Right atrium auricular region (tissue), 2 donors: ENCODE measurements at places on chromosomes 16 and 17. TPM values are rescaled to one million over a fixed set of nuclear protein-coding genes. Genes with fewer than 3 reads are reported as not detected.
A peak's percentile ranks its signal among the peaks of the same experiment; 100 is the strongest.

GRCh38 chr16:75060723-75061122, 55.9 kb downstream of the LDHD start:
- peaks cover 22% of the 10 kb centered on the region for H3K4me1 ChIP-seq
- no peak for DNase-seq
- no peaks in the 10 kb centered on the region for H3K27me3 ChIP-seq
- H3K4me3 ChIP-seq: no peak overlapping the region

CCL22 gene
- total RNA-seq: 0.08 TPM

DNA sequence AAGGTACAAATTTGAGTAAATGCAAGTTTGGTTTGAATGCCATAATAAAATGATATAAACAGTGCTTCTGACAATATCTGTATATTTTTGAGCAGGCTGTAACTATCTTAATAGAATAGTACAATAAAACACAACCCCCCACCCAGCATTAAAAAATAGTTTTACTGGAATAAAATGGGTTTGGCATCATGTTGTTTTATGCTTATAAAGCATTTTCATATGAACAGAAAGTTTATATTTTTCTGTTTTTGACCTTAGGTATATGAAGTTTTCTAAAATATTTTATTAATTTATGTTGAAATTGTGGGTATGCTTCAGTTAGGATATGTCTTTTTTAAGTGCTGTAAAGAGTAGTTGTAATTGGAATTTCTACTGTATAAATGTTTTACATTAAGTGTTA, 57.2 kb upstream of the RHBDL3 start:
- DNase-seq: no peak
- no peak overlapping the region for H3K27ac ChIP-seq
- H3K36me3 ChIP-seq: peaks cover 67% of the 10 kb centered on the region
- H3K27me3 ChIP-seq: no peaks in the 10 kb centered on the region
- no peaks in the 10 kb centered on the region for H3K4me1 ChIP-seq
- no peak overlapping the region for H3K4me3 ChIP-seq

DNA sequence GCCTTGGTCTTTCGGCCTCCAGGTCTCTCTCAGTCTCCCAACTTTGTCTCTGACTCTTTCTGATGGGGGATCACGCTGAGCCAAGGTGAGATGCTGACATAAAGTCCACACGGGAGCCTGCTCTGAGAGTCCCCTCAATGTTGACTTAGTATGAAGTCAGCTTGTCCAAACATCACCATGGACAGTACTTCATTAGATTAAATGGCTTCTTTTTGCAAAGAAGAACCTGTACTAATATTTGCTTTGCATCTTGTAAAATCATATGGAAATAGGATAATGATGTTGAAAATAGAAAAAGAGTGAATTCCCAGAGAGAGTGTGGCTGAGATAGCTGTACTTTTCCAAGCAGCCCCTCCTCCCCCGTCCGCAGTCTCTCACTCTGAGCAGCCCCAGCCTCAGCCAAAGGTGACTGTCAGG, 56.7 kb upstream of the SIAH1 start:
- peaks cover 8% of the 10 kb centered on the region for H3K4me1 ChIP-seq
- DNase-seq: no peak
- no peak overlapping the region for H3K27ac ChIP-seq
- H3K4me3 ChIP-seq: no peak overlapping the region
- H3K27me3 ChIP-seq: no peaks in the 10 kb centered on the region

GRCh38 chr16:86864586-86864985, 286.2 kb downstream of the FOXL1 start:
- peak overlapping the region; percentile 70 for H3K27ac ChIP-seq
- H3K4me3 ChIP-seq: no peak overlapping the region
- H3K27me3 ChIP-seq: no peaks in the 10 kb centered on the region
- peaks cover 20% of the 10 kb centered on the region for H3K4me1 ChIP-seq

DNA sequence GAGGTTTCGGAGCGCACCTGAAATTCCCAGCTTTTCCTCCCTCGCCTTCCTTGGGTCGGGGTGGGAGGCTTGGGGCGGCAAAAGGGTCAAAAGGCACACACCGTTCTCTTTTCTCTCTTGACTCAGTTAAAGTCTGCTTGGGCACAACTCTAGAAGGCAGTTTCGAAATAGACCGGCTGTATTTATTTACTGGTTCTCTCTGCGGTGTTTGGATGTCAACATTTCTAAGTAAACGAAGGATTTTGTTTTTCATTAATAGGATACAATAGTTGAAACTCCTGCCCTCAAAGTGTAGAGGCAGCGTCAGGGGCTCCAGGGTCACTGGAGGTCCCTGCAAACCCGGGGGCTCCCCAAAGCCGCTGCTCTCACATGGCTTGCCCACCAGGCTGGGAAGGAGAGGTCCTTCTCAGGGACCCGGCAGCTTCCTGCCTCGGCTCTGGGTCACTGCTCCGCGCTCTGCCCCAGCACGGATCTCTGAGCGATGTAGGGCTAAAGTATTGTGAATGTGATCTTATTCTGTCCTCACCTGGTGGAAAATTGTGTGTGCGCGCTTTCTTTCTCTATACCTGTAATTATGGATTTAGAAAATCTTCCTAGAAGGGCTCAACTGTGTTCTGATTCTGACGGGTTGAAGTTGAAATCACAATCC, 952 bp downstream of the BMERB1 start:
- peak overlapping the region; percentile 84 for H3K27ac ChIP-seq
- H3K4me3 ChIP-seq: peak overlapping the region; percentile 75
- no peaks in the 10 kb centered on the region for H3K27me3 ChIP-seq
- H3K4me1 ChIP-seq: no peaks in the 10 kb centered on the region
- H3K36me3 ChIP-seq: no peaks in the 10 kb centered on the region

DNA sequence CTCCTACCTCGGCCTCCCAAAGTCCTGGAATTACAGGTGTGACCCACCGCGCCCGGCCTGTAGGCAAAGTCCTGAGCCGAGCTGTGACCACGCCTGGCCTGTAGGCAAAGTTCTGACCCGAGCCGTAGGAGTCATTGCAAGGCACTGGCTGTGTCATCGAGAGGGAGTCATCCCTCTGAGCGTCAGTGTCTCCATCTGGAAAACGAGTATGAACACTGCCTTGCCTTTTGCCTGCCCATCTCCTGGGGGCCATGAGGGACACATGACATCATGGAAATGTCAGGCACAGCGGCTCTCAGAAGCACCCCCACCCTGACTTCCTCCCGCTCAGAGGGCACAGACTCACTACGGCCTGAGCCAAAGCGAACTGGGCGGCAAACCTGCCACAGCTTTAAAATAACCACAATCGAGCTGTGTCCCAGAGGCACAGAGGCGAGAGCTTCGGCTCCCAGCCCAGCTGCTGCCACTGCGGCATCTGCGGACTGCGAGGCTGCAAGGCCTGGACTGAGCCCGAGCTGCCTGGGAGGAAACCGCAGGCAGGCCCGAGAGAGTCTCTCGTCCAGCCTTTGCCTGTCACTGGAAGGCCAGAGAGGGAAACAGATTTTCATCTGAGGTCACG, 50.8 kb downstream of the RPH3AL start:
- peak overlapping the region; percentile 80 for H3K27ac ChIP-seq
- no peak overlapping the region for H3K4me3 ChIP-seq
- peak; percentile 71 for DNase-seq
- H3K4me1 ChIP-seq: peaks cover 36% of the 10 kb centered on the region
- no peaks in the 10 kb centered on the region for H3K27me3 ChIP-seq
- no peaks in the 10 kb centered on the region for H3K36me3 ChIP-seq

TBC1D3 gene
- not detected for total RNA-seq

DNA sequence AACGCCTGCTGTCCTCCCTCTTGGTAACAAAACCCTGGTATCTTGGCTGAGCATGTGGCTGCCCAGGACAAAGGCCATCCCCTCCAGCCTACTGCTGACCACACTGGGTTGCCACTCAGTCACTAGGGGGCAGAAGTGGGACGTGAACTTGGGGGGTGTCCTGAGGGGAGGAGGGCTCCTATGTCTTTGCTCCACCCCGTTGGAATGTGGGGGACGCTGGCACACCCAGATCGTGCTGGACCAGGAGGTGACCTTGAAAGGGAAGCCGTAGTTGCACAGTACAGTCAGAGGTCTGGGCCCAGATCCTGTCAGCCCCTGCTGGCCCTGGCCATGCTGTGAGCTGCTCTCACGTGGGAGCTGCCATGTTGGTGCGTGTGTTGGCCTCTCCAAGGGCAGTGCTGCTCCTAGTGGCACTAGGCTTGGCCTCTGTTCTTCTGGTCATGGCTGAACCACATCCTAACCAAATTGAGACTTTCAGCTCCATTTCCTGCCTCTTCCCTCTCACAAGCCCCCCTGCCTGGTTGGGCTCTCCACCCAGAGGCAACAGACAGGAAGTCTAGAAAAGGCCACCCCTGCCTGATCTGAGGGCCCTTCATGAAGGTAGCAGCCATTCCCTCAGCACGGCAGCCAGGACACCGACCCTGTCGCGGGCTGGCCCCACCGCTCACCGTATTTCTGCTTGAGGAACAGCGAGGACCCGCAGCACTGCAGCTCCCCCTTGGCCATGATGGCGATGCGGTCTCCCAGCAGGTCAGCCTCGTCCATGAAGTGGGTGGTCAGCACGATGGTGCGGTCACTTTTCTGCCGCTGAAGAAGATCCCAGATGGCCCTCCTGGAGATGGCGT, 29.0 kb upstream of the RNPS1 start:
- H3K36me3 ChIP-seq: peaks cover 10% of the 10 kb centered on the region
- no peaks in the 10 kb centered on the region for H3K4me1 ChIP-seq
- H3K27me3 ChIP-seq: no peaks in the 10 kb centered on the region
- H3K27ac ChIP-seq: no peak overlapping the region
- no peak overlapping the region for H3K4me3 ChIP-seq

DOC2A gene
- not detected for total RNA-seq

DNA sequence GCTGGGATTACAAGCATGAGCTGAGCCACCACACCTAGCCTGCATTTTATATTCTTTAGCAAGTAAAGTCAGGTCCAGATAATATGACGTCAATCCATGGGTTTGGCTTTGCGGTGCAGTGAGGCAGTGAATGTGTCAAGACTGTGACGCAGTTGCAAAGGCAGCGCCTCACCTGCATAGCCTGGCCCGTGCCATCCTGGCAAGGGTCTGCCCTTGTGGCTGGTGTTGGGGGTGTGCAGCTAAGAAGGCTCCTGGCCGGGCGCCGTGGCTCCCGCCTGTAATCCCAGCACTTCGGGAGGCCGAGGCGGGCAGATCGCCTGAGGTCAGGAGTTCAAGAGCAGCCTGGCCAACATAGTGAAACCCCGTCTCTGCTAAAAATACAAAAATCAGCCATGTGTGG, 7.0 kb downstream of the PDF start:
- H3K27ac ChIP-seq: no peak overlapping the region
- no peak for DNase-seq
- H3K4me1 ChIP-seq: no peaks in the 10 kb centered on the region
- H3K36me3 ChIP-seq: peaks cover 79% of the 10 kb centered on the region

GRCh38 chr16:55641430-55642056, 14.2 kb upstream of the SLC6A2 start:
- no peak overlapping the region for H3K4me3 ChIP-seq
- H3K36me3 ChIP-seq: no peaks in the 10 kb centered on the region

GRCh38 chr16:70254965-70255286, 3.2 kb upstream of the EXOSC6 start:
- no peaks in the 10 kb centered on the region for H3K27me3 ChIP-seq
- no peak for DNase-seq
- H3K36me3 ChIP-seq: peaks cover 75% of the 10 kb centered on the region
- H3K27ac ChIP-seq: no peak overlapping the region

GRCh38 chr16:86498155-86498670, 12.1 kb upstream of the FOXF1 start:
- no peaks in the 10 kb centered on the region for H3K36me3 ChIP-seq
- peaks cover 79% of the 10 kb centered on the region for H3K27me3 ChIP-seq
- H3K27ac ChIP-seq: no peak overlapping the region
- DNase-seq: no peak

DNA sequence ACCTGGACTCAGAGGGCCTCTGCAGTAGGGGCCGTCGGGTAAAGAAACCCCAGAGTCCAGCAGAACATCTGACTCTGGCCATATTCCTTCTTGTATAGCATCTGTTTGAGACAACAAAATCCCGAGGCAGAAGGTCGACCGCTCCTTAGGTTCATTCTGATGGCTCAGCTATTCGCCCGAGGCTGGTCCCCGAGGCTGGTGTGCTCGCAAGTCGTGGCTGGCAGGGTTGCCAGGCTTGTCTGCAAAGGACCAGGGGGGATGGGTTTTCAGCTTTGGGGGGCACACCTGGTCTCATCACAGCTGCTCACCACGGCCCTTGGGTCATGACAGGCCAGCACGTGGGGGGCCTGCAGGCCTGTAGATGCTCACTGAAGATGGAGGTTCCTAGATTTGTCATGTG, 119.1 kb downstream of the BANP start:
- no peak overlapping the region for H3K4me3 ChIP-seq
- peaks cover 47% of the 10 kb centered on the region for H3K36me3 ChIP-seq
- no peak overlapping the region for H3K27ac ChIP-seq
- no peak for DNase-seq

GPR142 gene
- total RNA-seq: not detected

CCDC144A gene
- total RNA-seq: 0.82 TPM

DNA sequence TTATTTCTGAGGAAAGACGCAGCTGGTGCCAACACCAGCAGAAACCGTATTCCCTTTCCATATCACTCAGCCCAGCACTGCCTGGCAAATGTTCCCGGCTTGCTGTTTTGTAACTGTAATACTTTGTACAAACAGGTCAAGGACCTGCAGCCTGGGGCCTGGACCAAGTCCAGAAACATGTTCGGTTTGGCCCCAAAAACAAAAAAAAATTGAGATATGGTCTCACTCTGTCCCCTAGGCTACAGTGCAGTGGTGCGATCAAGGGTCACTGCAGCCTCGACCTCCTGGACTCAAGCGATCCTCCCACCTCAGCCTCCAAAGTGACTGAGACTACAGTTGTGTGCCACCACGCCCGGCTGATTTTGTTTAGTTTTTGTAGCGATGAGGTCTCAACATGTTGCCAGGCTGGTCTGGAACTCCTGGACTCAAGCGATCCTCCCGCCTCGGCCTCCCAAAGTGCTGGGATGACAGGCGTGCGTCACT, 1.2 kb downstream of the HAGH start:
- no peaks in the 10 kb centered on the region for H3K27me3 ChIP-seq
- H3K27ac ChIP-seq: peak overlapping the region; percentile 56
- peaks cover 22% of the 10 kb centered on the region for H3K36me3 ChIP-seq
- no peaks in the 10 kb centered on the region for H3K4me1 ChIP-seq
- DNase-seq: no peak

GRCh38 chr17:78937561-78937960, 12.4 kb upstream of the TIMP2 start:
- no peaks in the 10 kb centered on the region for H3K4me1 ChIP-seq
- no peak for DNase-seq
- no peaks in the 10 kb centered on the region for H3K36me3 ChIP-seq
- no peak overlapping the region for H3K4me3 ChIP-seq
